Cortex of kidney (tissue), 1 donor: ENCODE measurements at places on chromosomes 5 and 9.

GRCh38 chr9:131120620-131121228 is 4.7 kb upstream of the NUP214 start:
- DNase-seq = no peak

GRCh38 chr9:36690412-36691168 is 117.9 kb downstream of the MELK start:
- no peak for DNase-seq

- no peak for DNase-seq
Observed at GRCh38 chr5:149932445-149933350, 11.9 kb downstream of the PDE6A start.

GRCh38 chr5:153780876-153781705 is 257.6 kb downstream of the FAM114A2 start:
- DNase-seq = no peak

DNA sequence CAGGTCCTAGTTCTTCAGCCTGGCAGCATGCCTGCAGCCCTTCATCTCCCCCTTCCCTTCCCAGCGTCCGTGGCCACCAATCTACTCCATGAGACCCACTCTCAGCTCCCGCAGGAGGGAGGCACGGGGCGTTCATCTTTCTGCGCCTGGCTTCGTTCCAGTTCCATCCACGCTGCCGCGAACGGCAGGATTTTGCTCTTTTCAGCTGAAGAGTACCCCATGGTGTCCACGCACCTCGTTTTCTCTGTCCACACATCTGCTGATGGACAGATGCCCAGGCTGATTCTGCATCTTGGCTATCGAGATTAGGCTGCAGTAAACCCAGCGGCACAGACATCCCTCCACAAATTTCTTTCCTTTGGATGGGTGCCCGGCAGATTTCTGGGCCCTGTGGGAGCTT is 30.5 kb upstream of the NKD2 start:
- no peak for DNase-seq

DNA sequence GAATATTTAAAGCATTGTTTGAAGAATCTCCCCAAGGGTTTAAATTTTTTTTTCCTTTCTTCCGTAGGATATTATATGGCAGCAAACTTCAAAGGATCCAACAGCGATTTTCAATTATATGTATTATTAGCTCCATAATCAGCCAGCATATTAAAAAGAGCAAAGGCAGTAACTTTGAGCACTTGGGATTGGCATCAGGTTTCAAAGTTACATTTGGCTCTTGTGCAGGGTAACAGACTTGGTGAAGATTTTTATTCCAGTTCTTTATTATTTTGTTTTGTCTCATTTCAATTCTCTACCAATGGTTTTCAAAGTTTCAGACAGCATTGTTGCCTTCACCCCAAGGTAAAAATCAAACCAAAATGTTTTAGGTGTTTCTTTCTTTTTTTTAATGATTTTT is 116.7 kb upstream of the ZNF366 start:
- DNase-seq = no peak

DNA sequence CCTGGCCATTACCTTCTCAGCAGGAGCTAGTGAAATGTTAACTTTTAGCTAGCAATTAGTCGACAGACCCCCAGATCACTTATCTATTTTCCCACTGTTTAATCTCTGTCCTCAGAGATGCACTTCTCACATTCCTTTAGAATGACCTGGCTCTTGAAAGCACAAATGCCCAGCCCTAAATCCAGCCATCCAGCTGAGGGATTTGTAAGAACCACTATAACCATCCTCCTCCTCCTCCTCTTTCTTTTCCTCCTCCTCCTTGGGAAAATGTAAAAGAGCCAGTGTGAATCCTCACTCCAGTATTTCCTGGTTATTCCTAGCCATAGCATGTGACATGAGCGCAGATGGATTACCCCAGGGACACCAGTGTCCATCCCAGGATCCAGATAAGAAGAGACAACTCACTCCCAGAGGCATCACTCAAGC is 124.3 kb downstream of the ENC1 start:
- DNase-seq = no peak

DNA sequence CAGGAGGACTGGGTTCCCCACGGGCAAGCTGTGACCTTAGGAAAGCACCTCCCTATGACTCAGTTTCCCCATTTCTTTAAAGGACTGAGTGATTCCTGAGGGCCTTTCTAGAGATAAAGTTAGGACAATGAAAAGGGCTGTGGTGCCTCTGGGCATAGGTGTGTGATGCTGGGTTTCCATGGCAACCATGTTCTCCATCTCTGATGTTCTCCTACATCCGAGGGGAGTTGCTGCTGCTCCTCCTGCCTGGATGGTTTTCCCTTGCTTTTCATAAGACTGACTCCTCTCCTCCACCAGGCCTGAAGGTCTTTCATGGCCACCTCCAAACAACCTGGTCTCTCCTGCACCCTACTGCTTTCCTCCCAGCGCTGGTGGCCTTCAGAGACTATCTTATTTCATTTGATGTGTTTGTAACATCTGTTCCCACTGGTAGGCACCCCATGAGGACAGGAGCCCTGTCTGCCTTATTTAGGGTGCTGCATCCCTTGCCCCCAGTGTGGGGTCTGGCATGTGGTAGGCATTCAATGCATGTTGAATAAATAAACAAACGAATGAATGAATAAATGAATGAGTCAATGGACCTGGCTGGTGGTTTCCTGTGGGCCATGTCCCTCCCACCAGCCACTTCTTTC is 112.2 kb upstream of the HAND1 start:
- DNase-seq = no peak

GRCh38 chr5:149680810-149681221 is 49.3 kb upstream of the PPARGC1B start:
- no peak for DNase-seq

- no peak for DNase-seq
Observed at GRCh38 chr5:158811921-158812320, 287.8 kb downstream of the EBF1 start.

- no peak for DNase-seq
Observed at GRCh38 chr5:179777909-179778308, 15.9 kb upstream of the LTC4S start.

DNA sequence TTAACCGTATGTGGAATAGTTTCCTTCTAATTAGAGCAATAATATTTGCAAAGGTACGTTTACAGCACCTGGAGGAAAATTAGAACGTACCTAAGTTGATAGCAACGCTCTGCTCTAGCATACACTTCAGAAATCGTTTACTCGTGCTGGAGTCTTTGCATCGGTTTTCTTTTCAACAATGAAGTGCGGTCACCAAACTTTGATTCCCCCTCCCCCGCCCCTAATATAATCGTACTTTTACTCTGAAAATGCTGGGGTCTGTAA is 506 bp downstream of the ADAMTS19 start:
- DNase-seq = no peak

DNA sequence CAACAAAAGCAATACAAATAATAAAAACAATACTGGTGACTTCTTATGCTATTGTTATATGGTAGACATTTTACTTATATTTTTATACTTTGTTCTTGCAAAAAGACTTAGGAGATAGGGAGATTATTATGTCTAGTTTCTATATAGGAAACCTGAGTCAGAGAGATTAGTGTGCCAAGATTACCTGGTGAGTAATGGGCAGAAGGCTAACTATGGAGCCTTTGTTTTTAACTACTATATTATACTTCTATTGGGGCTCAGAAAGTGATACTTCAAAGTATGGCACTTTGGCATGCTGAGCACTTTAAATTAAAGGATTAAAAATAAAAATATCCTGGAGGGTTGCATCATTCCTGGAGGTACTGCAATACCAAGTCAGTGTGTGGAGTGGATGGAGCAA is 117.5 kb upstream of the CLINT1 start:
- DNase-seq = no peak

GRCh38 chr9:131584858-131585257 is 39.5 kb downstream of the PRRT1B start:
- no peak for DNase-seq

- DNase-seq = no peak
Observed at GRCh38 chr5:96173366-96173765, 211.7 kb upstream of the ELL2 start.

DNA sequence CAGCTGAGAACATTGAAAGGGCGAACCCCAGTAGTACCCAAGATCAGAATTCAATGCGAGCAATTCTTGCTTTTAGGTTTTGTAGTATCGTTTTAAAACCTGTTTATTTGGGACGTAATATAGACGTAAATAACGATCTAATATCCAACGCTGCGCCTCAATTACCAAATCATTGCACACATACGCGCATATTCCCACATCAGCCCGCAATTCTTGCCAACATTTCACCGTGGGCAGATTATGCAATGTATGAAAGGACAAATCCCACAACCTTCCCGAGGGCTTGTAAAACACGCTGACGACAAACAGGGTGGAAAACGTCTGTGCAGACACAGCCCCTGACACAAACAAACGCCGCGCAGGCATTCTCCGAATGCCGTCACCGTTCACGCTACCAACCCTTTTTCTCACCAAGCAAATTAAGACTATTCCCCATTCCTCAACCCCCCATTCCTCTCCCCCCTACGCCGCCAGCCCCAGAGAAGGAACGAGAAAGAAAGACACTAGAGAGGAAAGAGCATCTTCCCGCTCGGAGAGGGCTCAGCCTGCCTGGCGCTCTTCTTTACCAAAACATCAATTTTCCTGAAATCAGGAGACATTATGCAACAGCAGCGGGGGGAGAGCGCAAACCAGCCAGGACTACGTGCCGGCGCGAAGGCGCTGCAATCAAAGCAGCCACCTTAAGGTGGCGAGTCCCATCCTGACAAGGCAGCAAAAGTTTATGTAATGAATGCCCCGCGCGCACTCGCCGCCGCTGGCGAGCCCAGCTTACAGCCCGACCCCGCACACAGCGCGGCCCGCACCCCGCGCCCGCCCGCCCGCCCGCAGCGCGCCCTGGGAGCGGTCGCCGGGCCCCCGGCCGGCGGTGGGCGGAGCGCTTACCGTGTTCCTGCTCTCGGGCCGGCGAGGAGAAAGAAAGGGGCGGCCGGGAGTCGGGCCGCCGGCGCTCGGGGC is 597 bp downstream of the NFIL3 start:
- no peak for DNase-seq

DNA sequence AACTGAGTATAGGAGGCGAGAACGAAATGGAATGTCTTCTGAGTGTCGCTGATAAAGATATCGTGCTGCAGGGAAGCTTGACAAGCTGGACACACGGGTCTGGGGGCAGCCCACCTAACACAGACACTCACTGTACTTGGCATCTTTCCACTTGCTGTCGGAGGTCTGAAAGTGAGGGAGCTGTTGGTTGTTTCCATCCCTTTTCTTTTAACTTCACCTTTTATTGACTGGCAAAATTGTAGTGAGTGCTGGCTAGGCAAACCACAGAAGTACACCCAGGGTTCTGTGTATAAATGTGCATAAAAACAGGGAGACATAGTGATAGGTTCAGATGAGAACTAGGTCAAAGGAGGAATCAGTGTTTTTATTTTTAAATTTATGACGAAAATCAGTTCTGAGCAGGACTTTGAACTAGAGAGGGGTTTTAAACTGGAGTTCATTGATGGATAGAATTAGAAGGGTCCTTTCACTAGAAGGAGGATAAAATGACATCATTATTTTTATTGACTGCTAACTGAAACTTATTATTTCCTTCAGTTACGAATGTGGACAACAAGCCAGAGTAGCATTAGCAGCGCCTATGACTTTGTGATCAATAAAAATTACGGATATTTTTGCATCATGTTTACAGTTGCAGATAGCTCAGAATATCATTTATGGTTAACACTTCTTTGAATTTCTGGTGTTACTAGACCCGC is 817 bp downstream of the GAPVD1 start:
- no peak for DNase-seq
